ENCODE measurements at places on chromosomes 12 and 14. TPM values are rescaled to one million over a fixed set of nuclear protein-coding genes. Genes with fewer than 3 reads are reported as not detected.

The SLC39A5 gene
- not detected for total RNA-seq

The DPF3 gene
- 3.0 TPM for total RNA-seq

The FGF23 gene
- total RNA-seq: not detected

The PCNX4 gene
- total RNA-seq: 68.7 TPM

The IL31 gene
- not detected for total RNA-seq

The TGM1 gene
- 1.7 TPM for total RNA-seq

The GPR135 gene
- total RNA-seq: 1.5 TPM

The CHGA gene
- total RNA-seq: 0.67 TPM

The CLEC4A gene
- total RNA-seq: 0.82 TPM

The TMTC1 gene
- 0.95 TPM for total RNA-seq

The IFNG-AS1 gene
- not detected for total RNA-seq

The LBHD2 gene
- not detected for total RNA-seq

The CLEC2B gene
- not detected for total RNA-seq

GRCh38 chr14:89688507-89689211, 265.9 kb downstream of the EFCAB11 start:
- H3K4me3 ChIP-seq: no peak overlapping the region
- H3K27ac ChIP-seq: no peak overlapping the region

GRCh38 chr12:30818562-30818961, 63.8 kb upstream of the CAPRIN2 start:
- H3K27me3 ChIP-seq: peaks cover 3% of the 10 kb centered on the region
- H3K36me3 ChIP-seq: no peaks in the 10 kb centered on the region
- no peak overlapping the region for H3K27ac ChIP-seq
- DNase-seq: no peak
- H3K4me3 ChIP-seq: no peak overlapping the region

GRCh38 chr12:116319898-116320621, 42.6 kb upstream of the MED13L start:
- H3K36me3 ChIP-seq: no peaks in the 10 kb centered on the region
- H3K4me3 ChIP-seq: no peak overlapping the region
- no peaks in the 10 kb centered on the region for H3K4me1 ChIP-seq
- no peak for DNase-seq
- peaks cover 2% of the 10 kb centered on the region for H3K27me3 ChIP-seq

GRCh38 chr14:24437736-24438067, 4.9 kb downstream of the SDR39U1 start:
- peak overlapping the region; percentile 30 for H3K27ac ChIP-seq
- H3K4me1 ChIP-seq: peaks cover 30% of the 10 kb centered on the region
- H3K36me3 ChIP-seq: peaks cover 40% of the 10 kb centered on the region
- DNase-seq: no peak
- H3K27me3 ChIP-seq: peaks cover 9% of the 10 kb centered on the region

GRCh38 chr14:74582910-74583581, 29.0 kb downstream of the LTBP2 start:
- H3K4me1 ChIP-seq: peaks cover 11% of the 10 kb centered on the region
- DNase-seq: no peak
- no peak overlapping the region for H3K27ac ChIP-seq
- peaks cover 6% of the 10 kb centered on the region for H3K36me3 ChIP-seq
- H3K4me3 ChIP-seq: no peak overlapping the region

- no peak for DNase-seq
- H3K4me3 ChIP-seq: no peak overlapping the region
- H3K36me3 ChIP-seq: no peaks in the 10 kb centered on the region
Observed at GRCh38 chr14:75558440-75558839, 20.0 kb upstream of the FLVCR2 start.

DNA sequence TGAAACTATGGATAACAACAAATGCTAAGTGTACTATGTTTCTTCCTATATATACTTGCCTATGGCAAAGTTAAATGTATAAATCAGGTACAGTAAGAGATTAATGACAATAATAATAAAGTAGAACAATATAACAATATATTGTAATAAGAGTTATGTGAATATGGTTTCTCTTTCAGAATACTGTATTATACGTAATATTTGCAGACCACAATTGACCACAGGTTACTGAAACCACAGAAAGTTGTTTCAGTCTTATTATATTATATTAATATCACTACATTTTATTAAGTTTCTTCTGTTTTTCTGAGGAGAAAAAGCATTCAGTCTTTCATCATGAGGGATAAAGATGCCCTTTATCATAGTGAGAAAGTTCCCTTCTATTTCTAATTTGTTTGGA, 131.2 kb downstream of the EML1 start:
- no peaks in the 10 kb centered on the region for H3K4me1 ChIP-seq
- no peak overlapping the region for H3K27ac ChIP-seq
- H3K27me3 ChIP-seq: peaks cover 2% of the 10 kb centered on the region
- no peak for DNase-seq

- H3K4me3 ChIP-seq: no peak overlapping the region
- H3K27ac ChIP-seq: no peak overlapping the region
- no peaks in the 10 kb centered on the region for H3K27me3 ChIP-seq
Observed at GRCh38 chr14:71143381-71144290, 236.4 kb downstream of the PCNX1 start.

- no peaks in the 10 kb centered on the region for H3K27me3 ChIP-seq
- H3K36me3 ChIP-seq: no peaks in the 10 kb centered on the region
- H3K4me1 ChIP-seq: peaks cover 4% of the 10 kb centered on the region
Observed at GRCh38 chr14:58656671-58657411, 19.1 kb downstream of the DACT1 start.

GRCh38 chr12:59603754-59604153, 7.9 kb downstream of the SLC16A7 start:
- no peak for DNase-seq
- H3K36me3 ChIP-seq: no peaks in the 10 kb centered on the region
- no peaks in the 10 kb centered on the region for H3K27me3 ChIP-seq
- H3K4me1 ChIP-seq: peaks cover 17% of the 10 kb centered on the region
- no peak overlapping the region for H3K4me3 ChIP-seq

- no peaks in the 10 kb centered on the region for H3K36me3 ChIP-seq
- DNase-seq: no peak
- peaks cover 6% of the 10 kb centered on the region for H3K4me1 ChIP-seq
- no peak overlapping the region for H3K4me3 ChIP-seq
- peaks cover 2% of the 10 kb centered on the region for H3K27me3 ChIP-seq
- no peak overlapping the region for H3K27ac ChIP-seq
Observed at GRCh38 chr14:95475540-95476240, 40.8 kb downstream of the SYNE3 start.

GRCh38 chr12:132711080-132711843, 620 bp downstream of the PGAM5 start:
- peaks cover 17% of the 10 kb centered on the region for H3K27me3 ChIP-seq
- peaks cover 8% of the 10 kb centered on the region for H3K4me1 ChIP-seq
- peaks cover 15% of the 10 kb centered on the region for H3K36me3 ChIP-seq
- peak; percentile 33 for DNase-seq

DNA sequence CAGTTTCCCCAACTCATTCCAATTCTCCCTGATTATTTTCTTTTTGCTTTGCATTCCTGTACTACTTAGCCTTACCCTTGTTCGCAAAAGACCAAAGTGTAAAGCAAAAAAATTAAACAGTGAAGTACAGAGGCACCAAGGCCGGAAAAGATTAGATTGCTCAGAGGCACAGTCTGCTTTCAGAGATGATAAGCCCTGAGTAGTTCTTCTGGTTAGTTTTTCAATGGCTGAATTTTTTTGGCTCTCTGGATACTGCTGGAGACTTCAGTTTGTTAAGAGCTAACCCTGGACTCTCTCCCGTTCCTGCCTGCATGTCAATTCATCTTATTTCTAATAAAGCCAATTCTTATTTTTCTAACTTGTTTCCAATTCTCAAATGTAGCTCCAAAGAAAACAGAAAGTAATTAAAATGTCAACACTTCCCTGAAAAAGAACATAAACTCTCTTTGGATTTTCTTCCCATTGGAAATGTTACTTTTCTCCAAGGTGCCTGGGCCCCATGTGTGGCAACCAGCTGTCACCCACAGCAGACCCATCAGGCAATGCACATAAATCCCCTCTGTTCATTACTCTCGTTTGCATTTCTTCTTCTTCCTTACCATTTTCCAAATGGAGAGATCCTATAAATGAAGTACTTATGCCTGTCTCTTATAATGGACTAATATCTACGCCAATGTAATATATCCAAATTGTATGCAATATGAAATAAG, 142.8 kb downstream of the BTG1 start:
- DNase-seq: no peak
- no peaks in the 10 kb centered on the region for H3K36me3 ChIP-seq
- H3K4me1 ChIP-seq: no peaks in the 10 kb centered on the region
- no peak overlapping the region for H3K27ac ChIP-seq
- no peaks in the 10 kb centered on the region for H3K27me3 ChIP-seq

GRCh38 chr14:74630881-74631690, 19.0 kb upstream of the LTBP2 start:
- peaks cover 4% of the 10 kb centered on the region for H3K4me1 ChIP-seq
- H3K36me3 ChIP-seq: peaks cover 5% of the 10 kb centered on the region
- DNase-seq: no peak
- H3K4me3 ChIP-seq: no peak overlapping the region
- H3K27me3 ChIP-seq: peaks cover 5% of the 10 kb centered on the region
- H3K27ac ChIP-seq: no peak overlapping the region

- no peak overlapping the region for H3K4me3 ChIP-seq
- no peak overlapping the region for H3K27ac ChIP-seq
- no peak for DNase-seq
- no peaks in the 10 kb centered on the region for H3K4me1 ChIP-seq
- peaks cover 1% of the 10 kb centered on the region for H3K27me3 ChIP-seq
- no peaks in the 10 kb centered on the region for H3K36me3 ChIP-seq
Observed at GRCh38 chr12:72203764-72204335, 68.3 kb upstream of the TRHDE start.

- DNase-seq: no peak
- no peaks in the 10 kb centered on the region for H3K27me3 ChIP-seq
- no peak overlapping the region for H3K4me3 ChIP-seq
- no peak overlapping the region for H3K27ac ChIP-seq
- H3K36me3 ChIP-seq: no peaks in the 10 kb centered on the region
Observed at GRCh38 chr14:103260629-103261124, 73.4 kb upstream of the EIF5 start.

DNA sequence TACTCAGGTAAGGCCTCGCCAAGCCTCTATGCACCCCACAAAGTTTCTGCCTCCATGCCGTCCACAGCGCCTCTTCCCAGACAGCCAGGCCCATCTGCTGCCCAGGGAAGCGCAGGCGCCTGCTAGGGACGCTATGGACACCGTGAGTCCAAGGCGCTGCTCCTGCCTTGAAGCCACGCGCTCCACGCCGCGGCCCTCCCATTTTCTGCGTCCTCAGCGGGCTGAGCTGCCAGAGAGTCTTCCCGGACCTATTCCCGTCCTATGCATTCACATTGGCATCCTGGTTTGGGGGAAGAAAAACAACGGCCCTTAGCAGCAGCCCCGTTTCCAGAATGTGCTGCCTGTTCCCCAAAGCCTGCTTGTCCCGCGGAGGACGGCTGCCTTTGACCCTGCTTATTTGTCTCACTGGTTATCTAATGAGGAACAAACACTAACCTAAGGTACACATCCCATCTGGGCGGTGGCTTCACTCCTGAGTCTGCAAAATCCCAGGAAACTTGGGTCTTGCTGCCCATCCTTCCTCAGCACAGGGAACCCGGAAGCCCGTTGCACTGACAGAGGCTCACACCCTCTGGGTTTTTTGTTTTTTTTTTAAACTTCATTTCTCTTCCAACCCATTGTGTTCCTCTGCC, 38.0 kb downstream of the MMAB start:
- peaks cover 4% of the 10 kb centered on the region for H3K27me3 ChIP-seq
- no peaks in the 10 kb centered on the region for H3K4me1 ChIP-seq
- no peak overlapping the region for H3K27ac ChIP-seq
- no peak overlapping the region for H3K4me3 ChIP-seq
- H3K36me3 ChIP-seq: peaks cover 28% of the 10 kb centered on the region

DNA sequence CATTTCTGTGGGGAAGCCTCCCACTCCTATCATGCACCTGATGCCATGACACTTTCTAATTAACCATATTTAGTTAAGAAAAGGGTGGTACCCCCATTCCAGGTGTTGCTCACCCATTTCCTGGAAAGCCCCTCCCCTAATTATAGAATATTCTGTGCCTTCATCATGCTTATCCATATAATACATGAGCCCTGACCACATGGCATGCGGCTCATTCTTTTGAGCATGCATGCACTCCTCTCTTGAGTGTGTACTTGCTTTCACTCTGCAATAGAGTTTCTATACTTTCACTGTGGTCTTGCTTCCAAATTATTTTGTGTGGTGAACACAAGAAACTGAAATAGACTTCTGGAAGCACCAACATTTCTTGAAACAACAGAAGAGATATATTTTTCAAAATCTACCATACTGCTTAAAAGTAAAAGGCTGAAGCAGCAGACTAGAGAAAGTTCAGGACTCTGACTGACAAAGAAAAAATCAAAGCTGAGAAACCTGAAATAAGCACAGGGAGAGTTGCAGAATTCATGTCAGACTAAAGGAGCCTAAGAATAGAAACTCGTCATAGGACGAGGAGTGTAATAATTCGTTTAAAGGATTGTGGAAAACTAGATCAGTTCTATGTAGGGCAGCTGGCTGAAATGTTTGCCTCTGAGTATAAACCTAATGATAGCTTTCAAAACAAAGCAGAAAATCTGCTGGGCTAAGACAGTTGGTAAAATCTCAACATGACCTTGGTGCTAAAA, 144.8 kb downstream of the KITLG start:
- no peak overlapping the region for H3K27ac ChIP-seq
- H3K4me1 ChIP-seq: peaks cover 3% of the 10 kb centered on the region
- no peak overlapping the region for H3K4me3 ChIP-seq
- H3K27me3 ChIP-seq: no peaks in the 10 kb centered on the region

DNA sequence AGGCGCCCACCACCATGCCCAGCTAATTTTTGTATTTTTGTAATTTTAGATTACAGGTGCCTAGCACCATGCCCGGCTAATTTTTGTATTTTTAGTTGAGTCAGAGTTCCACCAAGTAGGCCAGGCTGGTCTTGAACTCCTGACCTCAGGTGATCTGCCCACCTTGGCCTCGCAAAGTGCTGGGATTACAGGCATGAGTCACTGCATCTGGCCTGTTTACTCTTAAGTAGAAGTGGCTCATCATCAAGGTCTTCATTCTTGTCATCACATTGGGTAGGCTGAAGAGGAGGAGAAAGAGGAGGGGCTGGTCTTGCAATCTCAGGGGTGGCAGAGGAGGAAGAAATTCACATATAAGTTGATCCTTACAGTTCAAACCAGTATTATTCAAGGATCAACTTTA, 152.4 kb upstream of the ATP2B1 start:
- H3K4me3 ChIP-seq: no peak overlapping the region
- DNase-seq: no peak
- no peak overlapping the region for H3K27ac ChIP-seq
- no peaks in the 10 kb centered on the region for H3K36me3 ChIP-seq
- H3K27me3 ChIP-seq: peaks cover 3% of the 10 kb centered on the region

- H3K36me3 ChIP-seq: no peaks in the 10 kb centered on the region
- H3K27ac ChIP-seq: no peak overlapping the region
- H3K4me3 ChIP-seq: no peak overlapping the region
- H3K4me1 ChIP-seq: peaks cover under 1% of the 10 kb centered on the region
- peaks cover 8% of the 10 kb centered on the region for H3K27me3 ChIP-seq
Observed at GRCh38 chr14:94650806-94651805, 38.9 kb downstream of the SERPINA3 start.
